ENCODE measurements at places on chromosomes 5 and 9. TPM values are rescaled to one million over a fixed set of nuclear protein-coding genes. Genes with fewer than 3 reads are reported as not detected.

MARVELD2 gene
- total RNA-seq = 1.1 TPM

LCN1 gene
- total RNA-seq = not detected

PTPA gene
- 51.3 TPM for total RNA-seq

TICAM2 gene
- total RNA-seq = 1.3 TPM

RBM18 gene
- 21.4 TPM for total RNA-seq

SLC12A7 gene
- total RNA-seq = 32.9 TPM

DNAJB5 gene
- total RNA-seq = 0.97 TPM

SELENOP gene
- total RNA-seq = 0.86 TPM

PKD2L2 gene
- total RNA-seq = not detected

CCDC180 gene
- 12.1 TPM for total RNA-seq

DIMT1 gene
- 28.4 TPM for total RNA-seq

TIMD4 gene
- 7.6 TPM for total RNA-seq

PCDHB8 gene
- total RNA-seq = not detected

TMEM252 gene
- not detected for total RNA-seq

F2RL1 gene
- 5.5 TPM for total RNA-seq

BAAT gene
- 0.15 TPM for total RNA-seq

TSSK1B gene
- not detected for total RNA-seq

QSOX2 gene
- 15.0 TPM for total RNA-seq

SH3TC2 gene
- not detected for total RNA-seq

COL27A1 gene
- 1.3 TPM for total RNA-seq

PLPPR1 gene
- total RNA-seq = not detected

FANCG gene
- 24.0 TPM for total RNA-seq
